Hypothalamus (tissue), 51 donors: ENCODE measurements at places on chromosomes 12 and 14.

GRCh38 chr14:29706700-29707099 is 220.9 kb downstream of the PRKD1 start:
- no peak for DNase-seq

GRCh38 chr12:51216642-51217041 is 1.2 kb downstream of the POU6F1 start:
- DNase-seq: no peak

DNA sequence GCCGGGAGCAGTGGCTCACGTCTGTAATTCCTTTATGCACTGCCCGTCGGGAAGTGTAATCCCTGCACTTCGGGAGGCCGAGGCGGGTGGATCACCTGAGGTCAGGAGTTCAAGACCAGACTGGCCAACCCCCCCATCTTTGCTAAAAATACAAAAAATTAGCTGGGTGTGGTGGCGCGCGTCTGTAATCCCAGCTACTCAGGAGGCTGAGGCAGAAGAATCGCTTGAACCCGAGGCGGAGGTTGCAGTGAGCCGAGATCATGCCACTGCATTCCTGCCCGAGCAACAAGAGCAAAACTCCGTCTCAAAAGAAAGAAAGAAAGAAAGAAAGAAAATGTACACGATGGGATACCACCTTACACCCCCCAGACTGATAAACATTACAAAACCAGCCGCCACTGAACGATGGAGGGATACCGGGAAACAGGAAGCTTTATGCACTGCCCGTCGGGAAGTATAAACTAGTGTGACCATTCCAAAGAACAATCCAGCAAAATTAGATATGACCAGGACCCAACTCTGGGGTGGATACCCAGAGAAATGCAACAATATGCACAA is 1.1 kb downstream of the ABCD4 start:
- no peak for DNase-seq

- DNase-seq: no peak
These were observed 63.3 kb downstream of the ZFP36L1 start for GRCh38 chr14:68729556-68729955.

- no peak for DNase-seq
These were observed 11.5 kb downstream of the ZFP36L1 start for GRCh38 chr14:68781161-68782021.

GRCh38 chr12:122362755-122363154 is 59.7 kb downstream of the CLIP1 start:
- DNase-seq: no peak

GRCh38 chr12:65343230-65343629 is 64.7 kb downstream of the MSRB3 start:
- DNase-seq: no peak

DNA sequence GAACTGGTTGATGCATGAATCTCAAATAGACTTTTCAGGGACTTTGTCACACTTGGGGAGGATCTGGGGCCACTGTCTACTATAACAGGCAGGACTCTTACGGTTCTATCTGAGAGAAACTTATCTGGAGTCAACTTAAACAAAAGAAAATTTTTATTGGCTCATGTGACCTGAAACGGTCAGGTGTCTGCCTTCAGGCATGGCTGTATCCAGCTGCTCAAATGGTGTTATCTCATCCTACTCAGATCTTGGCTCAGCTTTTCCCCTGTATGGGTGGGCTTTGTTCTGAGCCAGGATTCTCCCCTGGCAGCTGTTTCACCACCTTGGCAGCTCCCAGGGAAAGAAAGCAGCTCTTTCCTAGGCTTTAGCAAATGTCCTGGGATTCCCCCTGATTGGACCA is 183.2 kb upstream of the MYL2 start:
- DNase-seq: no peak

DNA sequence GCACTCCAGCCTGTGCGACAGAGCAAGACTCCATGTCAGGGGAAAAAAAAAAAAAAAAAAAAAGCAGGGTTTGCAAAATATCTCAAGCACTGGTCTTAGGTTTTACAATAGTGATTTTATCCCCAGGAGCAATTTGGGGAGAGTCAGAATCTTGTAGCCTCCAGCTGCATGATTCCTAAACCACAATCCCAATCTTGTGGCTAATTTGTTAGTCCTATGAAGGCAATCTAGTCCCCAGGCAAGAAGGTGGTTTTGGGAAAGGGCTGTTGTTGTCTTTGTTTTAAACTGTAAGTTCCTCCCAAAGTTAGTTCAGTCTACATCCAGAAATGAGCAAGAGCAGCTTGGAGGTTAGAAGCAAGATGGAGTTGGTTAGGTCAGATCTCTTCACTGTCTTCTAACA is 135.7 kb downstream of the PLXNC1 start:
- no peak for DNase-seq

DNA sequence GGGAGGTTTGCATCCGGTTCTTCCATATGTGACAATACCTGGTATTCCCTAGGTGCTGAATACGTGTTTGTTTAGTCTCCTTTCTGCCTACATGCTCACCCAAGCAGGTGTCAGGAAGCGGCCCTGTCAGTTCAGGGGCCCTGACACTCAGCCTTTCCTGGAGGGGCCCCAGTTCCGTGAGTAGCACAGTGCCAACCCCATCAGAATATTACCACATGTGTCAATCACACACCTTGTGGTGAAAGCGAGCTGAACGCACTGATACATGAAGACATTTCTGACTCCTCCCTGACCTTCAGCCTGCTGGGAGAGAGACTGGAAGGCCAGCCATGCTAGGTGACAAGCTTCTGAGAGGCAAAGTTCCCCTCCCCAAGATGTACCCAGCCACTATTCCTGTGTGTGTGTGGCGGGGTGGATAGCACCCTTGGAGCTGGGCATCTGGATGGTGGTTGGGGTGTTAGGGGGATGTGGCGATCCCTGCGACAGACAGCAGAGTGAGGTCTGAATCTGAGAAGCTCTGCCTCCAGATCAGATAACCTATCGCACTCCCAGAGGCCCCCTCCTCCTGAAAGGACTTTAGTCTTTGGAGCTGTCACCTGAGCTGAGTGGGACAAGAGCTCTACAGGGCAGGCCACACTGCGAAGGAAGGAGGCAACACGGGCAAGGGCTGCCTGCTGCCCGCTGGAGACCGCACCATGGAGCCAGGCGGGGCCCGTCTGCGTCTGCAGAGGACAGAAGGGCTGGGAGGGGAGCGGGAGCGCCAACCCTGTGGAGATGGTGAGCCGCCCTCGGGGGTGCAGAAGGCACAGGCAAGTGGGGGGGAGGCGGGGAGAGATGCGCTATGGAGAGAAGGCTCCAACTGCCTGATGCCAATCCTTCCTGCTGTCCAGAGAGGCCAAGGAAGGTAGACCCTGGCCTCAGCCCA is at the start of gene SOAT2:
SOAT2 (plus strand) TSS at position 604 of the 925 bp plus-strand sequence; CDS start at position 696, 92 bp downstream.
- no peak for DNase-seq

DNA sequence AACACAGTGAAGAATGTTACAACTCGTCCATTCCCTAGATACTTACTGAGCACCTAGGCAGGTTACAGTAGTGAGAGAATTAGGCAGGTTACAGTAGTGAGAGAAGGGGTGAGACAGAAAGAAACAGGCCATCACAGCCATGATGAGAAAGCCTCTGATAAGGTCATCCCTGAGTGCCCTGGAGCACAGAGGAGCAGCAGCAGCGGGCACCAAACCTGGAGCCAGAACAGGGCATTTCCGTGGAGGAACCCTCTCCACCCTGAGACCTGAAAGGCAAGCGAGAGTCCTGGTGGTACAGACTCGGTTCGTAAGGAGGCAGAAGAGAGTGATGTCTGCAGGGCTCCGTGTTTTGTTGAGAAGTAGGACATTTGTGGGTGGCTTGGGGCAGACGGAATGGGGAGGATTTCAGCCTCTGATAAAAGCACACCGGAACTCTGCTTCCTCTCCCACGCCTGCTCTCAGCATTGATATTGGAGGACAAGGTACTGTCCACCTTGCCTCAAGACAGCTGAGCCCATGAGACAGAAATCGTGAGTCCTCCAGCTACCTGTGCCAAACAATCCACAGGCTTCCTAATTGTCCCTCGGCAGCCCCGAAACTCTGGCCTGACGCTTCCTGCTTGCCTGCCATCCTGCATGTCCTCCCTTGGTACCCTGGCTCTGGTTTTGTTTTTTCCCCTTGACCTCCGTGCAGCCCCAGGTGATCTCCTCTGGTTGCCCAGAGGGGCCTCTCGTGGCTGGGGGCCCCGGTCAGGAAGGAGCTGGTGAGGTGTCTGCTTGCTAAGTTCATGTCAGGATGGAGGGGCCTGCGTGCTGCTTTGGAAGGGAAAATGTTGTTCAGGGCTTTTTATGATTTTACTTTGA is 136.1 kb downstream of the GCH1 start:
- no peak for DNase-seq

DNA sequence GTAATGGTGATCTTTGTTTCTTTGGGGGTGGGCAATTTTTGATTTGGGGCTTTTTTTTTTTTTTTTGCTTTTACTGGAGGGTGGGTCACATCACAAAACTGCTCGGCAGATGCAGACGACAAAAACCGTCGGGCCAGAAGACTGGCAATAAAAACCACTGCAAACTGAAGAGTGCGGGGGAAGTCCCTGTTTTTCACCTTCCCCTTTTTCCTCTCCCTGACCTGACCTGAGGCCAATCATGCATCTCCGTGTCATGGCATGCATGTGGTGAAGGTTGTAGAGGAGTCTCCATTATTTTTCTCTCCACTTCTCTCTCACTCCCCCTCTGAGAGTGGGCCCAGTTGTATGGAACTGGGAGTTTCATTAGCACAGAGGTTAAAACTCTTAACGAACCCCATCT is 57.5 kb downstream of the AP5M1 start:
- DNase-seq: no peak

GRCh38 chr14:94857950-94858349 is 88.0 kb upstream of the GSC start:
- DNase-seq: no peak

GRCh38 chr12:119156401-119157044 is 22.2 kb upstream of the HSPB8 start:
- DNase-seq: no peak
